ENCODE measurements at places on chromosomes 12 and 14. TPM values are rescaled to one million over a fixed set of nuclear protein-coding genes. Genes with fewer than 3 reads are reported as not detected.

The SNAPC1 gene
- 10.2 TPM for total RNA-seq

The AKAP6 gene
- 1.3 TPM for total RNA-seq

DNA sequence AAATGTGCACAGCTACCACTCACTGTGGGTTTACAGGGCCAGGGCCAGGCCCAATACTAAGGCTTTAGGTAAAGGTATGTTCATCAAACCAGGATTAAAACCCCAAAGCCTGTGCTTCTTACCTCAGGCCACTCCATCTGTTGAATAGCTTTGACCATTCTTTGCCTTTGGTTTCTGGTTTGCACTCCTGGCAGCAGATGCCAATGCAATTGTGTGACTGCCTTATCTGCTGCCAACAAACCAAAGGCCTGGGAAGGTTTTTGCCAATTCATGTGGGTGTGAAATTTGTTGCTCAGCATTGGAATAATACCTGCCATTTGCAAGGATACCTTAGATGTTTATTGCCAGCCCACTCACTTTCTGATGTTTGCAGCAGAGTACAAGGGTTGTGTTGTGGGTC lies 221.6 kb downstream of the C12orf75 start:
- H3K4me3 ChIP-seq, result no peak overlapping the region
- no peaks in the 10 kb centered on the region for H3K36me3 ChIP-seq
- H3K4me1 ChIP-seq, result no peaks in the 10 kb centered on the region
- H3K27me3 ChIP-seq, result no peaks in the 10 kb centered on the region

The RNASE11 gene
- not detected for total RNA-seq

DNA sequence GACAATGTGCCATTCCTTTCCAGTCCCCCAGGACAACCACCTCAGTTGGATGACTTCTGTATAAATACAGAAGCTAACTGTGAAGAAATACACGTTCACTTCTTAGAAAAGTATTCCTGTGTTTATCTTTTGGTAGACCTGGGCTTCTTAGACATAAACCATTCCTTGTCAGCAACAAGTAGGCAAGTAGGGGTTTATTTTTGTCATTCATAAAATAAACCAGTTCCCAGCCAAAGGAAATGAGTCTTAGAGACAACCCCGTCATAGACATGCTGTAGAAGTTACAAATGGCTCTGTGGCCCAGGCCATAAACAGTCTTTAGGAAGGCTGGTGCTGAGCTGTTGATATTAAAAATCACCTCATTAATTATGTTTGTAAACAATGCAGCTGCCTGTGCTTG lies 243.2 kb downstream of the SPTSSA start:
- DNase-seq, result no peak
- H3K36me3 ChIP-seq, result no peaks in the 10 kb centered on the region
- H3K4me1 ChIP-seq, result peaks cover 4% of the 10 kb centered on the region
- peaks cover 13% of the 10 kb centered on the region for H3K27me3 ChIP-seq
- no peak overlapping the region for H3K27ac ChIP-seq

The DNAJC22 gene
- not detected for total RNA-seq

- peaks cover 19% of the 10 kb centered on the region for H3K27me3 ChIP-seq
- no peaks in the 10 kb centered on the region for H3K4me1 ChIP-seq
- H3K36me3 ChIP-seq, result no peaks in the 10 kb centered on the region
- no peak overlapping the region for H3K4me3 ChIP-seq
- H3K27ac ChIP-seq, result no peak overlapping the region
These were observed 44.7 kb downstream of the SLC8A3 start for GRCh38 chr14:70144046-70144445.

The CDH24 gene
- 0.49 TPM for total RNA-seq

The CIDEB gene
- 6.0 TPM for total RNA-seq

DNA sequence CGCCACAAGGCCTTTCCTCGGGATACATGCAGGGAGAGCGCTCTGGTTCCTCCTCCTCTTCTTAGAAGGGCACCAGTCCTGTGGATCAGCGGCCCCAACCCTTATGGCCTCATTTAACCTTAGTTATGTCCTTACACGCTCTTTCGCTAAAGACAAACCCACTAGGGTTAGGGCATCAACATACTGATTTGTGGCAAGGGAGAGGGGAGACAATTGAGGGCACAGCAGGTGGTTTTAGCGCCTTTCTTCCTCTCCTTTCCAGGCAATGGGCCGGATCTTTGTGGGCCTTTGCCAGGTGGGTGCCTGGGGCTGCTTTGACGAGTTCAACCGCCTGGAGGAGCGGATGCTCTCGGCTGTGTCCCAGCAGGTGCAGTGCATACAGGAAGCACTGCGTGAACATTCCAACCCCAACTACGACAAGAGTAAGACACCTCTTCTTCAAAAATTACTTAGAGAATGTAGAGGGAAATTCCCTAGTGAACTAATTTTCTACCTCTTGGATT lies 43.6 kb downstream of the DYNC1H1 start:
- no peak overlapping the region for H3K27ac ChIP-seq
- no peaks in the 10 kb centered on the region for H3K4me1 ChIP-seq
- H3K27me3 ChIP-seq, result no peaks in the 10 kb centered on the region
- no peak overlapping the region for H3K4me3 ChIP-seq

The SIX6 gene
- total RNA-seq, result not detected

The SDR9C7 gene
- total RNA-seq, result not detected

- H3K27me3 ChIP-seq, result no peaks in the 10 kb centered on the region
- peaks cover 6% of the 10 kb centered on the region for H3K36me3 ChIP-seq
- no peak overlapping the region for H3K4me3 ChIP-seq
- no peak for DNase-seq
- no peak overlapping the region for H3K27ac ChIP-seq
These were observed 85.3 kb downstream of the RFLNA start for GRCh38 chr12:124379938-124380754.

DNA sequence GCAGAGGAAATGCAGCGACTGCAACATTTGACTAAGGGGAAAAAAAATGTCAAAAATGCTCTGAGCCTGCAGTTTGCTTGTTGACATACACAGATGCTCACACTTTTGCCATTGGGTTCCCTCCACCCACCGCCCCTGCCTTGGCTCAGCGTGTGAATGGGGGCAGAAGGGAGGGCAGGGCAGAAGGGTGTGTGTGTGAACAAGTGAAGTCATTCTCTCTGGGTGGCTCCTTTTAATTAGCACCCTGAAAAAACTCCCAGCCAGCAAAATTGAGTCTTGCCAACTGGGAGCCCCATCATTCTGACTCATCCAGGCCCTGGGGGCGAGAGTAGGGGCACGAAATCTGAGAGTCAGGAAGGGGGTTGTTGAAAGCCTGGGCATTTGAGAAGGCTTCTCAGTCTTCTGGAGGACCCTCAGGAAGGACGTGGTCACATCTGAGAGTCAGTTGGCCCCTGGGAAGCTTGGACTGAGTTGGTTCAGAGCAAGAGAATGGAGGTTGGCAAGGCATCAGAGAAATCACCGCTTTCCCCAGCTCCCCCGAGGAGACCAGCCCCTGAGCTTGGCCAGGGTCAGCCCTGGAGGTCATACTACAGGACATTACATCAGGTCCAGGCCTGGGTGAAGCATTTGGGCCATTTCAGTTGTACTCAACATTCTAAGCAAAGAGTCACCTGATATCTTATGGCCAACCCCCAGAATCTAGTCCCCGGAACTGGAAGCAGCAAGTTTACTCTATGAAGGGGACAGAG lies 22.7 kb upstream of the KRT78 start:
- no peak overlapping the region for H3K4me3 ChIP-seq
- no peaks in the 10 kb centered on the region for H3K27me3 ChIP-seq
- no peak for DNase-seq
- no peak overlapping the region for H3K27ac ChIP-seq
- peaks cover 25% of the 10 kb centered on the region for H3K4me1 ChIP-seq
- no peaks in the 10 kb centered on the region for H3K36me3 ChIP-seq

DNA sequence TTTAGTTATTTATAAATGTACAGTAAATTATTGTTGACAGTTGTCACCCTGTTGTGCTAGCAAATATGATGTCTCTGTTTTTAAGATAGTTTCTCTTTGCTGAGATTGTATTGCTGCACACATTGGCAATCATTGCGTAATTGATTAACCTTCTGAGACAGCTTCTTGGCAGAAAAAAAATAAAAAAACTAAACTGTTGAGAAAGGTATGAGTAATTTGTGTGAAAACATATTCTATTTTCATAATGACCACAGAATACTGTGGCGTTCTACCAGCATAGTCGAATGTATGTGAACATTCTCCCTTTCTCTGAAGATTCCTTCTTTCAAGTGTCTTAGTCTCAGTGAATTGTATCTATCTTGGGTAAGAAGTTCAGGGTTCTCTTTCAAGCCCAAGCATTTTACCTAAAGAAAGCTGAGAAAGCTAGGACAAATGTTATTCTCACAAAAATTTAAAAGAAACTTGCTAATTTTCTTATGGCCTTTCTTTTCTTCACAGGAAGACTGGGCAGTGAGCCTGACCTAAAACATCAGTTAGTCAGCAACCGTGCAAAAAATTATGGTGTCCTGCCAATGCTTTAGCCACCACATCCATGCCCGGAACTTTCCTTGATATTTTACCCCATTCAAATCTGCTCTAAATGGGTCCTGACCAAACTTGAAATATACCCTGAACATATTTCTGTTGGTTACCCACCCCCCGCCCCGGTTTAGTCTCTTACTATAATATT lies 69.0 kb upstream of the REP15 start:
- peaks cover 16% of the 10 kb centered on the region for H3K4me1 ChIP-seq
- no peak overlapping the region for H3K27ac ChIP-seq
- peaks cover 3% of the 10 kb centered on the region for H3K27me3 ChIP-seq
- H3K36me3 ChIP-seq, result no peaks in the 10 kb centered on the region
- no peak overlapping the region for H3K4me3 ChIP-seq
- DNase-seq, result no peak

The NRXN3 gene
- total RNA-seq, result not detected

The CLEC1B gene
- not detected for total RNA-seq
